ENCODE measurements at places on chromosomes 7 and 10.
A peak's percentile ranks its signal among the peaks of the same experiment; 100 is the strongest.

GRCh38 chr7:945556-946255 lies 8.8 kb downstream of the ADAP1 start:
- DNase-seq = no peak

DNA sequence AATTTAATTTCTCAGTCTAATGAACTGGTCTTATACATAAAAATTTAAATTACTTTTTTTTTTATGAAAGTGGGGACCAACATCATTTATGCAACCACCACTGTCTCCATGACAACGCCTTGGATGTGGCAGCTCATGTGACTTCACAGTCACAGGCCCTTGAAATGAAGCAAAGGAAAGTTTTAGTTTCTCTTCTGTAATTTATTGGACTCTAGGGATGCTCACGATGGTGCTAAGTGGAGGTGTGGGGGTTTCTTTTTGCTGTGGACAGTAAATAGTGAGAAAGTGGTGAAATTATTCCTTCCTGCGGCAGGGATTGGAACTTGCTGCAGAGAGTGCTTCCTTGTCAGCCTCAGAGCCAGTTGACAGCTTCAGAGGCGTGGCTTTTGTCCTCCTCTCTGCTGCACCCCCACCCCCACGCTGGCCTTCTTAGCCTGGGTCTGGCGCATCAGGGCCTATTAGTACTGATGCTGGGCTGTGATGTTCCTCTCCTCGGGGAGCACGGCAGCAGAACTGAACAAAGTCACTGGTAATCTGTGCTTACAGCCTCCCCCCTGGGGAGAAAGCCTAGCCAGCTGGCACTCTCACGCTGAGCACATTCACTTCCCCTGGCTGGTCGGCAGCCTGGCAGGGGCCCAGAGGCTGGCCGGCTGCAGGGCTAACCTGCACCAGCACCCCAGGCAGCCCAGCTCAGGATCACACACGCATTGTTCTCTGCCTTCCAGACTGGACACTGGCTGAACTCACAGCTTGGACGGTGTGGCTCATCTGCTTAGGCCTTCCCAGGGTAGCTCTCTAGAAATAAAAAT lies 517.5 kb upstream of the GALNT17 start:
- DNase-seq = peak; percentile 81

DNA sequence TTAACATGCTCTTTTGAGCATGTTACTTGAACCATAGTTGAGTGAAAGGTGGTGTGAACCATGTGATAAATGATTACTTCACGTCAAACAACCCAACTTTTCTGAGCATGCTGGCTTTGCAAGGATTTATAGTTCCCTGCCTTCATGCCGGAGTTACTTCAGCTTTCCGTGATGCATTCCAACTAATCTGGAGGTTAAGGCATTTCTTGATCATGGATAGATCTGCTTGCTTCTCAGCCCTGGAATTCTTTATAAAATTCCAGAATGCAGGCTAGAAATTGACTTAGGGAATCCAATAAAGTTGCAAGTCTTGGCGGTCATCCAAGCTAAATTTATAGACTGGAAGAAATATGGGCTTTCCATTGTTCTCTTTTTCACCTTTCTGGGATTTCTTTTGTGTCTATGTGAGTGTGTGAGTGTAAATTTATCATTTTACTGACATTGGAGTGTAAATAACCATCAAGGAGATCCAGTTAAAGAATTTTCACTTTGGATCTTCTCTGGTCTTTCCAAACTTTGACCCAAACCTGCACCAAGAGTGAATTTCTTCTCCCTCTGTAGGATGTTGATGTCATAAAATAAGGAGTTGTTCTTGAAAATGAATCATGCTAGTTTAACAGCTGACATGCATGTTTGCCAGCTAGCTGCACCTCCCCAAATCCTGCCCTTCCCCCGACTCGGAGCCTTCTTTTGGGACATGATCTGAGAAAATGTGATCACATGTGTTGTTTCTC lies 289.0 kb downstream of the TWIST1 start:
- DNase-seq = no peak

GRCh38 chr10:59126991-59127390 lies 49.5 kb upstream of the PHYHIPL start:
- no peak for DNase-seq

- DNase-seq = no peak
These were observed 23.8 kb downstream of the WBP1L start for GRCh38 chr10:102767428-102768160.

GRCh38 chr10:3689871-3690510 lies 95.0 kb downstream of the KLF6 start:
- DNase-seq = peak; percentile 32

DNA sequence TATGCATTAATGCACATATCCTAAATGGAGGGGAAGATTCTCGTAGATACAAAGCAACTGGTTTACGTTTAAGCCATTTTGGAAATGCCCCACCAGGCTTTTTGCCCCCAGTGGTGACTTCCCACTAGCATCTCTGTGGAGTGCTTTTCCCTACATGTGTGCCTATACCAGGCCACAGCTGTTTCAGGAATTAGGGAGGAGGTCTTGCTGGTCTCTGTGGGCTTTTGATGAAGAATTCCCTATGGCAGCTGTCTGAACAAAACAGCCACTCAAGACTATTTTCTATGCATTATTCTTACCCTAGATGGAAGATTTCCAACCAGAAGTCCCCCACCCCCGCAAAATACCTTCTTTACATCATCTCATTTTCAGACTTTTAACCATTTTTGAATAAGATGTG lies 52.0 kb upstream of the NMT2 start:
- DNase-seq = no peak

- no peak for DNase-seq
These were observed 25.4 kb upstream of the LRGUK start for GRCh38 chr7:134101716-134102115.

DNA sequence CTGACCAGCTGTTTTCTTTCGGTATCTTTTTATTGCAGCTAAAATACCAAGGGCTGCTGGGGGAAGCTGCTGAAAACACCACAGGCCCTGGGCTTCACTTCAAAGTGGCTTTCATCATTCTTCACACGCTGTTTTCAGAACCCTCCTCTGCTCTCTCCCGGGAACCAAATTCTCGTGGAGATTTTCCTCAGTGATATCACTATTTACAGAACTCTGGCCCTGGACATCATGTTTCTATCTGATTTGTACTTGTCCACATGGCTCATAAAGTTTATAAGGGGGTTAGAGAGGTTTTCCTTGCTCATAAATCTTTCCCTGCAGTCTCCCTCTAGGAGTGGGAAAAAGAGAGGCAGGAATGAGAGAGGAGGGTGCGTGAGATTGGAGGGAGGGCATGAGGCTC lies 177.4 kb upstream of the NPVF start:
- no peak for DNase-seq

DNA sequence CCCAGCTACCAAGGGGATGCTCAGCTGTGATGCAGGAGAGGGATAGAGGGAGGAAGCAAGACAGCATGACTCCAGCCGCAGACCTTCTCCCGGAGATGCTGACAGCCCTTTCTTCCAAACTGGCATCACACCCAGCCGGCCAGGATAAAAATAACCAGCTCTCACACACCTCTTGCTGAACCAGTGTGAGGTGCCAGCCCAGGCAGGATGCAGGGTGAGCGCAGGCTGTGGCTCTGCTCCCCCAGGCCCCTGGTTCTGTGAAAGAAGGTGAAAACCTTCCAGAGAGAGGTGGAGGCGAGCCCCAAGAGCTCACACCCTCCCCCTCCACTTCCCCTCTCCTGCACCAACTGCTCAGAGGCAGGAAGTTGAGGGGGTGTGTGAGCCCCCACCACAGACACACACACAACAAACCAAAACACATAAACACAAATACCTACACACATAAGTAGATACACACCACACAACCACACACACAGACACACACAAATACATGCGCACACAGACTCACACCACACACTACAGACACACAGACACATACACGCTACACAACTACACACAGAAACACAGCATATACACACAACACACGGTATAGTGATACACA lies 4.0 kb downstream of the GPR15LG start:
- no peak for DNase-seq

- no peak for DNase-seq
These were observed 654.1 kb upstream of the ZWINT start for GRCh38 chr10:57015187-57015586.

DNA sequence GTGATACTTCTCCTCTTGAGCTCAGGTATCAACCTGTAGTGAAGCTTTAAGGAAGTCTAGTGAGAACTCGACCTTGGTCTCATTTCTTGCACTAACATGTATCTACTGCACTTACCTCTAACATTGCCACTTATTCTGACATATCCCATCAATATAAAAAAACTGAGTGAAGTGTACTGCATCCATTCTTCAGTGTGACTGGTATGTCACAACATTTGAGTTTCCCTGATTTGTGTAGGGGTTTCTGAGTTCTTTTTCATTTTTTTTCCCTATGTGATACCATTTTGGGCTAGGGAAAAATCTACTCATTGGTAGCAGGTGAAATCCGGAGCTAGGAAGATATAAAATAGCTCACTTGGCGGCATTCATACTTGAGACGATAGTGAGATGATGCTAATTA lies 274.3 kb downstream of the PRKG1 start:
- no peak for DNase-seq

- no peak for DNase-seq
These were observed 108.7 kb downstream of the DNAJC1 start for GRCh38 chr10:21894648-21895342.

DNA sequence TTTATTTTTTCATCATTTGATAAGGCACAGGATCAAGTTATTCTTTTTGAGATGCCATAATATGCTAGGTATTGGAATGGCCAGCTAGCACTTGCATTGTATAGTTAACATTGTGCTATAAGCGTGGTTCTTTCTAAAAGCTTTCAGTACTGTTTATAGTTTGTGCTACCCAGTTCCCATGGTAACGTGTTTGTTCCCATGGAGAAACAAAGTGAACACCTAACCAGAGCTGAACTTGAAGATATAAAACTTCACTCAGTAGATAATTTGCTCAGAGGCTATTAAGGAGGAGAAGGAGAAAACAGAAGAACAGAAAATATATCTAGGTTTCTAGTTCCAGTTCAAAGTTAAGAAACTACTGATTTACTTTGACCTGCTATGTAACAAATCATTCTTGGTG lies 23.6 kb upstream of the ITGB8 start:
- DNase-seq = peak; percentile 34

DNA sequence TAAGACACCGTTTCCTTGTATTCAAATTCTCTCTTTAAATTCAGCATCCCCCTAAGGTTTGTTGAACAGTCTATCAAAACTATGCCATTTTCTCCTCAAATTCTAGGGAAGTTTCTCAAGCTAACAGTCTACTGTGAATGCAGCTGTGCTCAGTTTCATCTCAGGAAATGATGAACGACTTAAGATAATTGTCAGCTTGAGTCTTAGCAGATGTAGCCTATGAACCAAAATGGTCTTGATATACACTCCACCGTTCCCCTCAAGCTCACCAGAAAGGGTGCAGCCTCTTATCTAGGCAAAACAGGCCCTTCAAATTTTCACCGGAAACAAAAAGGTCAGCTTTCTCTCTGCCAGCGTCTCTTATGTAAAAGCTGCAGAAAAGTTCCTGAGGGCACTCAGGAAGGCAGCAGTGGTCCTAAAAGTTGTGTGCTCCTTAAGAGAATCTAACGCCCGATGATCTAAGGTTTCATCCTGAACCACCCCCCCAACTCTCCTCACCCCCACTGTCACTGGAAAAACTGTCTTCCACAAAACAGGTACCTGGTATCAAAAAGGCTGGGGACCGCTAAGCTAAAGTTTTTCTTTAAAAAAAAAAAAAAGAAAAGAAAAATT lies 2.1 kb downstream of the DNAJC9 start:
- no peak for DNase-seq

DNA sequence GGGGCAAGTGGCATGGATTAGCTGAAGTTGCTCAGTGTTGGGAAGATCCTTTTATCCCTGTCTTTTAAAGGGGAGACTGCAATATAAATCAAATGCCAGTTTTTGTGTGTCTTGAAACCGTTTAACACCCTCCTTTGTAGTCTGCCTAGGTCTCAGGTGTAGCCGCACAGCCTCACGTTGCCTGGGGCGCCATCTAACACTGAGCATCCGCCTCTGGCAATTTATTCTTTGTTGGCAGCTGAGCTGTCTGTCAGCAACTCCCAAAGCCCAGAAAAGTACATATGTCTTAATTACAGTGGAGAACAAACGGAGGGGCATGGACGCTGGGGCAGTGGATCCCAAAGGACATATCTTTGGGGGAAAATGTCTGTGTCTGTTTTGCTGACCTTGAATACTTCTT lies 254.7 kb downstream of the STK31 start:
- no peak for DNase-seq

GRCh38 chr7:128408709-128409595 lies 830 bp downstream of the IMPDH1 start:
- DNase-seq = no peak

GRCh38 chr10:91908337-91909116 lies 759 bp downstream of the FGFBP3 start:
- DNase-seq = peak; percentile 86

- DNase-seq = peak; percentile 91
These were observed 797.2 kb downstream of the TNS3 start for GRCh38 chr7:46784732-46785131.

- DNase-seq = peak; percentile 81
These were observed 79.3 kb upstream of the NANOS1 start for GRCh38 chr10:118950190-118950680.

DNA sequence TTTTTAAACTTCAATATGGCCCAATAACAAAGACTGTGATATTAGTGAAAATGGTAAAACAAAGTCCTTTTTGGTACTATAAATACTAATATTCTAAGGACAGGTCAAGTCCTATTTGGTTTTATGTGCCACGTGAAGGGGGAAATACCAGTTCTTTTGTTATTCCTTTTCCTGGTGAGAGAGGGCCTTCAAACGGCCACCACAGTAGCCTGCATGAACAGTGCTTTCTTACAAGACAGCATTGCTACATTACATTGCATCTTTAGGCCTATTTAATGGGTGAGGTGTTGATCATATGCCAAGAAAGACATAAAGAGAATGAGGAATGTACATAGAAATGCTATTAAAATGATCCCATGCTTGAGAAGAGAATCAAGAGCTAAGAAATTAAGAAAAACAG lies 214.8 kb downstream of the LRRTM3 start:
- DNase-seq = no peak

GRCh38 chr10:133260895-133261725 lies 15.6 kb downstream of the ADAM8 start:
- peak; percentile 32 for DNase-seq

DNA sequence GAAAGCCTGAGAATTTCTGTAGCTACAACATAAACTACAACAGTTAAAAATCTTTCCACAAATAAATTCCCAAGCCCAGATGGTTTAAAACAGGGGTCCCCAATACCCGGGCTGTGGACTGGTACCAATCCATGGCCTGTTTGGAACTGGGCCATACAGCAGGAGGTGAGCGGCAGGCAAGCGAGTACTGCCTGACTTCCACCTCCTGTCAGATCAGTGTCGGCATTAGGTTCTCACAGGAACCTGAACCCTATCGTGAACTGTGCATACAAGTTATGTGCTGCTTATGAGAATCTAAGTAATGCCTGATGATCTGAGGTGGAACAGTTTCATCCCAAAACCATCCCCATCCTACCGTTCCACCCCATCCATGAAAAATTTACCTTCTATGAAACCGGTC lies 160.7 kb upstream of the FEZF1 start:
- DNase-seq = no peak

DNA sequence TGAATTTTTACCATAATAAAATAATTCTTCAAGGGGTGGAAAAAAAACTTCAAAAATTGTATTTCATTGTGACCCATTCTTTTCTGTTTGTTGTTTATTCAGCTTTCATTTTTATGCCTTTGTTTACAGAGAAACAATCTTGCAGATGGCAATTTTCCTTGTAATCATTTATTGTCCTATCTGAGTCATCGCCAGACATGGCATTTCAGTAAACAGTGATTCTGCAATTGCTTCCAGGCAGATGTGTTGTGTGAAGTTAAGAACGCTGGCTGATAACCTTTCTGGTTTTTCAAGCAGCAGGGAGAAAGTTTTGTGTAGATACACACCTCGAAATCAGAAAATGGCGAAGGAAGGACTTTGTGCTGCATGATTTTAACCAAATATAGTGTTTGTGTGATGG lies 80.7 kb upstream of the RPA3 start:
- DNase-seq = no peak
